Bone marrow (tissue), 2 donors: ENCODE measurements at places on chromosomes 4 and X.

- no peak for DNase-seq
These were observed 188.9 kb upstream of the IL1RAPL1 start for GRCh38 chrX:28398342-28398741.

GRCh38 chr4:30632751-30633150 is 87.4 kb upstream of the PCDH7 start:
- no peak for DNase-seq

- no peak for DNase-seq
These were observed 1008.9 kb upstream of the PCDH7 start for GRCh38 chr4:29711226-29711625.

GRCh38 chr4:61841714-61842113 is 641.6 kb downstream of the ADGRL3 start:
- no peak for DNase-seq

DNA sequence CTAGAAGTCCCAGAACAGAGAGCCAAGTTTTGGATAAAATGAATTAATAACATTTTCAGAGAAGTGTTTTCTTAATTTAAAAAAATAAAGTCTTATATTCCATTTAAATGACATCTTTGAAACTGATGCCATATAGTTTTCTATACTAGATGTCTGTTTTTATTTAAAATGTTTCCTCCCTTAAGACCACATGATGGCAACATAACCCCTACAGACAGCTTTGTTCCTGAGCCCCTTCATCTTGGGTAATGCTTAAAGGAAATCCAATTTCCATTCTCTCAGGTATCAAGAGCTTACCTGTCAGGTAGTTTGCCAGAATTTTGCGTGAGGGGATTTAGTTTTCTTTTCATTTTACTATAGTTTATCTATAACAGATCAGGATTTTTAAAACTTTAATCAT is 181.4 kb upstream of the UGT8 start:
- no peak for DNase-seq
